HFFc6 (cell line): ENCODE measurements at places on chromosomes 4 and X. TPM values are rescaled to one million over a fixed set of nuclear protein-coding genes. Genes with fewer than 3 reads are reported as not detected.

DNA sequence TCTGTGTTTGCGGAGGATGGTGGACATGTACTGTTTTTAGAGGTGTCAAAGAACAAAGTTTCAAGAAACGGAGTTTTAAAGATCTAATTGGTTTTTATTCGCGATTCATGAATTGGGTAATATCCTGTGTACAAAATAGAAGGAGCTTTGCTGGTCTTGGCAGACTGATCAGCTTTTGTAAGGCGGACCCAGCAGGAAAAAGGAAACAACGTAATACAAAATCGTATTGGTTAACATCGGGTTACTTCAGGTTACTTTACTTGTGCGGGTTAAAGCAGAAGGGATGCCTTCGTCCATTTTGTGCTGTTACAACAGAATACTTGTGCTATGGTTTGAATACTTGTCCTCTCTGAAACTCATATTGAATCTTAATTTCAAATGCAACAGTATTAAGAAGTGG is 11.4 kb upstream of the NYX start:
- H3K27me3 ChIP-seq, result no peaks in the 10 kb centered on the region; the same call in 1 of the 2 replicates
- no peak overlapping the region for H3K27ac ChIP-seq
- no peaks in the 10 kb centered on the region for H3K36me3 ChIP-seq
- DNase-seq, result no peak

GRCh38 chrX:5051831-5052491 is 1176.7 kb downstream of the NLGN4X start:
- H3K27me3 ChIP-seq, result no peaks in the 10 kb centered on the region
- no peak overlapping the region for H3K27ac ChIP-seq
- no peak overlapping the region for H3K4me3 ChIP-seq
- H3K4me1 ChIP-seq, result no peaks in the 10 kb centered on the region
- no peaks in the 10 kb centered on the region for H3K36me3 ChIP-seq

DNA sequence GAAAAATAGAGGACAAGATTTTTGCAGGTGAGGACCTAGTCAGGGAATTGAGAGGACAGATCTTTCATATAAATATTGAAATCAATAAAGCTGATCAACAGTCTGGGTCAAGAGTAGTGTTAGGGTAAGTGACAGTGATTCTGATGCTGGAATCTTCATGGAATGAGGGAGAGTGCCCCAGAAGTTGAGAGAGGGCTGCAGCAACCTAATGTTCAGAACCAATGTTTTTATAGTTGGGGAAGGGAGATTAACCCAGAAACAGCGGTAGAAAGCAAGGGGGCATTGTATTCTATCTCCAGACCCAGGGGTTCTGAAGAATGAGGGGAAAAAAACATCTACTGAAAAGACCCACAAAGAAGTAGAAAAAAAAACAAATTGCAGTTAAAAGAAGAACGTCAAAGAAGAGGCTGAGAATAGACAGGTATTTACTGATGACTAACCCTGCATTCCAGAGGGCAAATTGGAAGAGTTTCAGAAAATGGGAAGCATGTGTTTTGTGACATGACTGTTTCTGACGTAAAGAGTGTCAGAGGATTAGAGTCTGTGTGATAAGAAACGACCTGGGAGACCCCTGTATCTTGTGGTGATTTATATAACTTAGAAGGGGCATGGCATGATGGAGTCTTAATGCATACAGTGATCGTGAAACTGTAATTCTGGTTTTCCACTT is 819.6 kb upstream of the EPHA5 start:
- peak; percentile 30 for DNase-seq
- H3K4me1 ChIP-seq, result peaks cover 19% of the 10 kb centered on the region
- H3K4me3 ChIP-seq, result peak overlapping the region; percentile 21; the same call in 1 of the 2 replicates
- H3K27me3 ChIP-seq, result no peaks in the 10 kb centered on the region
- no peaks in the 10 kb centered on the region for H3K36me3 ChIP-seq

- DNase-seq, result no peak
- H3K4me3 ChIP-seq, result no peak overlapping the region
- H3K27ac ChIP-seq, result 0 out of 2 replicates have a peak overlapping the region, but pooled peaks have one; percentile 27
- H3K36me3 ChIP-seq, result peaks cover 9% of the 10 kb centered on the region
- peaks cover 36% of the 10 kb centered on the region for H3K4me1 ChIP-seq
Measured at GRCh38 chr4:145681518-145681917, 1.6 kb downstream of the C4orf51 start.

DNA sequence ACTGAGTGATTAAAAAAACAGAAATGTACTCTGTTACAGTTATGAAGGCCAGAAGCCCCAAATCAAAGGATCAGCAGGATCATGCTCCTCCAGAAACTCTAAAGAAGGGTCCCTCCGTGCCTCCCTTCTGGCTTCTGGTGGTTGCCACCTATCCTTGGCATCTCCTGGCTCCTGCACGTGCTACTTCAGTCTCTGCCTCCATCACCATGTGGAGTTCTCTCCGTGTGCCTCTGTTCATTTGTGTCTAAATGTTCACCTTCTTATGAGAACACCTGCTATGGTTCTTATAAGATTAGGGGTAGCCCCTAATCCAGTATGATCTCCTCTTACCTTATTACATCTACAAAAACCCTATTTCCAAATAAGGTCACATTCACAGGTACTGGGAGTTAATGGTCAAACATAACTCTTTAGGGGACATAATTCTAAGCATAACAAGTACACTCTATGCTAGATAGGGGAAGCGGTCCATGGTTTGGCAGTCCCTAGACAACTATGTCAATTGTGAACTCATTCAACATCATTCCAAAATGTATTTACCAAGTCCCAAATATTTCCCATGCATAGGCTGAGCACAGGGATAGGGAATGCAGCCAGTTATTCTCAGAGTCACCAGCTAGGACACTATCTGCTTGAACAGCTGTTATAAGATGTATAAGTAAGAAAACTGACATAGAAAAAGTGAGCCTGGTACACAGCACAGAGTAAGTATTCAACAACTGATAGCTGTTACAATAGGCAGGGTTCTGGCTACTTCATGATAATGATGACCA is 295.5 kb upstream of the BOD1L1 start:
- H3K27me3 ChIP-seq, result no peaks in the 10 kb centered on the region; the same call in 1 of the 2 replicates
- peak overlapping the region; percentile 100 for H3K27ac ChIP-seq
- peaks cover 67% of the 10 kb centered on the region for H3K4me1 ChIP-seq
- no peak for DNase-seq

GRCh38 chr4:7813674-7814073 is 126.0 kb downstream of the AFAP1 start:
- H3K4me1 ChIP-seq, result peaks cover 99% of the 10 kb centered on the region
- H3K4me3 ChIP-seq, result peak overlapping the region; percentile 6; the same call in 1 of the 2 replicates
- peaks cover 14% of the 10 kb centered on the region for H3K27me3 ChIP-seq
- peak overlapping the region; percentile 69 for H3K27ac ChIP-seq

GRCh38 chrX:125205133-125205917 is 114.3 kb upstream of the TEX13C start:
- no peaks in the 10 kb centered on the region for H3K36me3 ChIP-seq
- H3K27me3 ChIP-seq, result peaks cover 4% of the 10 kb centered on the region
- H3K4me3 ChIP-seq, result no peak overlapping the region
- DNase-seq, result no peak

Gene MFAP3L
- total RNA-seq, result 1.4 to 6.4 TPM (median 4.6 TPM) in 3 replicates

Gene TEC
- total RNA-seq, result not detected in 3 replicates

Gene CDS1
- total RNA-seq, result 0.06 and 0.16 TPM in 2 replicates

Gene HS3ST1
- not detected in 2 replicates for total RNA-seq

Gene MAGED4
- total RNA-seq, result 29.5 to 40.1 TPM (median 39.8 TPM) in 3 replicates

Gene BTK
- not detected in 3 replicates for total RNA-seq

Gene IL21
- total RNA-seq, result not detected in 3 replicates

Gene CENPE
- total RNA-seq, result 11.4 to 28.9 TPM (median 27.2 TPM) in 3 replicates
